T-helper 2 cell (primary cell): ENCODE measurements at places on chromosomes 13 and 19.

DNA sequence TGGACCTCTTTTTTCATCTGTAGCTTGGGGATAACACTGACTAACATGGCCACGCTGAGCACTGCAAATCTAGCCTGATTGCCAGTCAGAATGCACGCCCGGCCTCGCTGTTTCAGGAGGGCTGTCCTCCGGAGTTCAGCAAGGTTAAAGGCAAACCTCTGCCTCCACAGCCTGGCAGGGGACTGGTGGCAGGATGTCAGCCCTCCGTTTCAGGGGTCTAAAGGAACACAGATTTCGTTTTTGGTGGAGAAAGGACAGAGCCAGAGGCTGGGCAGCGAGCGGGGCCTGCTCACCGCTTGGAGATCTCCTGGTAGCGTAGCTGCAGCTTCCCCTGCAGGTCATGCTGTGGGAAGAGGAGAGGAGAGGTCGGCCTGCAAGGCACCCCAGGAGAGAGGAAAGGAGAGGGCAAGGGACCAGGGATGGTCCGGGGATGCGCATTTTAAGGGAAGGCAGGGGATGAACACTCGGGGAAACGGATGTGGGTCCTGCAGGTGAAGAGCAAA lies 560 bp downstream of the NDUFA7 start:
- DNase-seq = no peak

DNA sequence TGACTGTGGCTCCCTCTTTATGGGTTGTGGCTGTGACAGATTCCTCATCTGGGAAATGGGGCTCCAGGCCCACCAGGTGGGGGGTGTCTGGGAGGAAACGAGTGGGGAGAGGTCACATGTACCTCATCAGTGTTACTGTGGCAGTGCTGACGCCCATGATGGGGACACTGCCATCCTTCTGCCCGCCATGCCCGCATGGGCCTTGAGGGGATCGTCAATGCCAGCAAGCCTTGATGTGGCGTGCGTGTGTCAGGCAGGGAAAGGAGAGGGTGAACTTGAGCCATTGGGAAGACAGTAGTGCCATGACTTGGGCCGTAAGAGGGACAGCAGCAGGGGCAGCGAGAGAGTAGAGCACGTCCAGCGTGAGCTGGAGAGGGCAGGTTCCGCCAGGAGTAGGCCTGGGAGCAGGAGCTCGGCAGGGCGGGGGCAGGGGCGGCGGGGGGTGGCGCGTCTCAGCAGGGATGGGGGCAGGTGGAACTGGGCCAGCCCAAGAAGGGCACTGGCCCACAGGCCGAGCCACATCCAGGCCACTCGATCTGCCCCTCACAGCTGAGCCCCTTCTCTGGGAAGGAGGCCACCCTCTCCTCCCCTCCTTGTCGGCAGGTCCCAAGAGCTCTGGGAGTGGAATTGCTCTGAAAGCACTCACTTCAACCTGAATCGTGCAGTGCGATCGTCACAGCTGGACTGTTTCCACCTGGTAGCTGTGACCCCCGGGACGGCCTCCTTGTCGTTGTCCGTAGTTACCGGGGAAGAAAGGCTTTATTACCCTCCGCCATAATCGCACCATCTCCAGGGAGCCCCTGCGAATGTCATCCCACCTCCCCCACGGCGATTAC lies 9.9 kb downstream of the KLHL26 start:
- no peak for DNase-seq

DNA sequence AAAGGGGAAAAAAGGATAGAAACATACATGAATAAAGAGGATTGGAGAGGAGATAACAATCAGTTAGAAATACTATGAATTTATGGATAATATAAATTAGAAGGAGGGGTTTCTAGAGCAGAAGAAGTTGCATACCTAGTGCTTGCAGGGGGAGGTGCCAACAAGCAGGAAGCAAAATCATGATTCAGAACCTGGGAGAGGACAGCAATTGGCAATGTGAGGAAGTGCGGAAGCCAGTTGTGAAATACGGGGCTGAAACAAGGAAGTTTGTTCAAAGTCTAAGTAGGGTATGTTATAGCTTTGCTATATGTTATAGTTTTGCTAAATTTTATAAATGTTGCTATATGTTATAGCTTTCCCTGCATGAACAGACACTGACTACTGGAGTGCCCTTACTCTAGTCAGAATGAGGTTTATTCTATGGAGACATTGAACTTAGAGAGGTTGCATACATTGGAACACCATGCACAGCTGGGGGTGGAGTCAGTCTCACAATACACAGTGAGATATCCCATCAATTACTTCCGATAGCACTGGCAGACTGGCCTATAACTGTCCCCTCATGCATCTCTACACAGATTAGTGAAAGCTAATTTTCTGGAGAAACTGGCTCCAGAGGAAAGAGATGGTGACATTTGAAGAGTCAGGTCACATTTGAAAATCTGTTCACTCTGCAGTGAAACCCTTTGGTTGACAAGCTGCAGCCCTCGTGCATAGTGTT lies 92.1 kb downstream of the GPC6 start:
- DNase-seq = no peak

DNA sequence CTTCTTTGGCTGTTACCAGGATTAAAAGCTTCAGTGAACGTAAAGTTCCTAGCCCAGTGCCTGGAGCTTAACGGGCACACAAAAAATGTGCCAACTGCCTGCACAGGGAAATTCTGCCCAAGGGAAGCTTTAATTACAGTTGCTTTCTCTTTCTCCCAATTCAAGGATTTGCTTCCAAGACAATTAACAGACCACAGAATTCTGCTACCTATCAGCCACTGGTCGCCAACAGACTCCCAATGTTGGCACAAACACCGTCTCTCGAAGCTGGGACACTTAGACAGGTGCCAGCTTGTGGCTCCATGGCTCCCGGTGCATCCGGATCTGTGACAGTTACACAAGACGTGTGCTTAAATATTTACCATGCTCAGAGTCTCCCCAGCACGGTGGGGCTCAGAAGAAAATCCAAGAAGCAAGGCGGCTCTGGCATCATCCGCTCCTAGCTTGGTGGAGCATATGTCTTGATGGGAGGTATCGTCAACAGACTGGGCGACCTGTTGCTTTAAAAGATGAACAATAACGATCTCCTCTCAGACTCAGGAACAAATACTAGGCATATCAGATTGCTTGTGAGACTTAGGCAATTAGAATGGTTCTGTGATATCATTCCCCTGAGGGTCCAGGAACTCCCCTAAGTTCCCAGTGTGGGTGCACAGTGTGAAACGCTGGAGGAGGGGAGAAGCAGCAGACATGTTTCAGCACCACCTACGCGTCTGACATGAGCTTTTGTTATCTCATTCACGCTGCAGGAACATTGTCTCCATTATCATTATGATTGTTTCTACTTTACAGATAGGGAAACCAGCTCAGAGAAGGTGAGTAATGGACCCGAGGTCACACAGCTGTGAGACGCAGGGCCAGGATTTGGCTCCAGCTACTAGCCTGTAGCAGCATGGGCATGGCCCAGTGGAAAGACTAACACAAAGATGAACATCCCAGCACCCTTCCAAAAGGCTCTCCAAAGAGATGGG lies 61.6 kb downstream of the ALOX5AP start:
- DNase-seq = peak; percentile 18

- DNase-seq = no peak
Observed at GRCh38 chr19:18746401-18747325, 44.4 kb downstream of the COMP start.

- DNase-seq = no peak
Observed at GRCh38 chr13:32016631-32017030, 14.9 kb upstream of the FRY start.

GRCh38 chr19:5218255-5218855 lies 122.3 kb downstream of the PTPRS start:
- DNase-seq = no peak

DNA sequence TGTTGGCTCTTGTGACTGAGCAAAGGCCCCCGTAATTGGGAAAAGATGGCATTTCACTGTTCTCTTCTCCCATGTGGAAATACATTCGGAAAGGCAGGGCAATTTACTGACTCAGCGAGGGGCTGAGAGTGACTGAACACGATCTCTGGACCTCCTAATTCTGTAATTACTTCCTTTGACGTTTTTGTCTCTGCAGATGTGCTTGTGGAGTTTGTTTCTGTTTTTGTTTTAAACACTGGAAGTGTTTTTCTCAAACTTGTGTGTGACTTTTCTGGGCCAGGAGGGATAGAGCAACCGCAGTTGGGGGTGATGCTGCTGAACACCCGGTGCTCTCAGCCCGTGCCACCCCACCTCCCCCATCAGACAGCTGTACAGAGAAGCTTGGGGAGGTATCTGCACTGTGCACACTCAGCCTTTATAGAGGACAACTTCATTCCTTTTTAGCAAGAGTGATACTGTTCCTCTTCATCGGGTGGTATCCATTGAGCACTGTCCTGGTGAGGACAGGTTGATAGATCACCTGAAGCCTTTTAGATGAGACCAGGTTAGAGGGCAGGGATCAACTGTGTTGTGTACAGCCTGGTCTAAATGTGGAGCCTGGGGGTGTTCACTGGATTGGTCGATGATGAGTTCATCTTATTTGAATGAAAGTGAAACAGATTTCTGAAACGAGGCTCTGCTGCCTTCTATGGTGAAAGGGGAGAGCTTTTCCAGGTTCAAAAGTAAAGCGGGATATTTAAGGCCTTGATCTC lies 117.4 kb downstream of the ESD start:
- peak; percentile 29 for DNase-seq

- DNase-seq = no peak
Observed at GRCh38 chr13:95298169-95298965, 2.9 kb downstream of the ABCC4 start.

DNA sequence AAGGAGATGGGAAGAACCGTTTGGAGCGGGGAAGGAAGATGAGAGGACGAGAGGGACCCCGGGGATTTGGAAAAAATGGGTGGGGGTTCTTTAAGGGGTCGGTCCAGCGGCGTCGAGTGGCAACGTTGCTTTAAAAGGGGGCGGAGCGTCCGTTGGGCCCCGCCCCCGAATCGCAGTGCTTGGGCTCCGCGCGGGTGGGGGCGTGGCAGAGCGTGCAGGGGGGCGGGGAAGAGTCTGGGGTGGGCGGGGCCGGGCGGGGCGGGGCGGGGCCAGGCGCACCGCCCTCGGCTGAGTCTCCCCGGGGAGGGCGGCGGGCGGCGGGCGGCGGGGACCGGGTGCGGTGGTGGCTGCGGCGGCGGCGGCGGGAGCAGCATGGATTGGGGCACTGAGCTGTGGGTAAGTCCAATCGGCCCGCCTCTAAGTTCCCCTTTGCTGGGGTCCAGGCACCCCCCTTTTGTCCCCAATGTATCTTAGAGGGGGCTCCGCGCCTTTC lies at the start of gene TRIP10:
TRIP10 (plus strand) TSS at position 291 of the 493 bp plus-strand sequence; CDS start at position 373, 82 bp downstream.
- DNase-seq = peak; percentile 68

- no peak for DNase-seq
Observed at GRCh38 chr13:94346261-94347019, 133.0 kb downstream of the DCT start.

GRCh38 chr13:106700439-106700838 lies 132.5 kb upstream of the ARGLU1 start:
- no peak for DNase-seq

DNA sequence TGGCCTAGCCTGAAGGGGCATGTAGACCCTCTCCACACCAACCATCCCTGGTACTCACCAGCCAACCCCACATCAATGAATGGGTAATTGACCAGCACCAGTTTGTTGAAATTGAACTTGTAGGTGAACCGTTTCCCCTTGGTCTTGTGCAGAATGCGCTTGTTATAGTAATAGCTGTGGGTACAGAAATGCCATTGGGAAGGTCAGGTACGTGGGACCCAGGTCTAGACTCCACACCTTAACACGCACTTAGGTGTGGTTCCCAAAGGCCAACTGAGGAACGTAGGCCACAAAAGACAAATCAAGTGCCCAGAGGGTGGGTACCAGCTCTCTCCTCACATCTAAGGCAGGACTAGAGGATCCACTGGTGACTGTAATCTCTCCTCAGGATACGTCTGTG lies 5.2 kb downstream of the ERF start:
- DNase-seq = no peak

DNA sequence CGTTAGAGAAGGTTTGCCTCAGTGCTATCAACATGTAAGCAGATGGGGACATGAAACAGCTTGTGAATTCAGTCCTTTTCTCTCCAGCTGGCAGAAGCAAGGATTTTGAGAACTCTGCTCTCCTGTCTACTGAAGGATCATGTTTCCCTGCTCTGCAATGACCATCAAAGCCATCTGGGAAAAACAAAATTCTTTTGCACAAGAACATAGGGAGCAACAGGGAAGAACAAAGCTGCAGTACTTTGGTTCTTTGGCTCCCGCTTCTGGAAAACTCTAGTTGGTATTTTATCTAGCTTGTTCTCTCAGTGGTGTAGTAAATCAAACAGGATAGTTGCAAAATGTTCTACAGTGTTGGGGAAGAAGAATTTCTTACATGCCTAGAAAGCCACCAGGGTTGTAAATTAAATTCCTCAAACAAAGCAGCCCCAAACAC lies 270.4 kb downstream of the ENOX1 start:
- DNase-seq = no peak

- no peak for DNase-seq
Observed at GRCh38 chr19:6045108-6045507, 65.2 kb downstream of the RFX2 start.

DNA sequence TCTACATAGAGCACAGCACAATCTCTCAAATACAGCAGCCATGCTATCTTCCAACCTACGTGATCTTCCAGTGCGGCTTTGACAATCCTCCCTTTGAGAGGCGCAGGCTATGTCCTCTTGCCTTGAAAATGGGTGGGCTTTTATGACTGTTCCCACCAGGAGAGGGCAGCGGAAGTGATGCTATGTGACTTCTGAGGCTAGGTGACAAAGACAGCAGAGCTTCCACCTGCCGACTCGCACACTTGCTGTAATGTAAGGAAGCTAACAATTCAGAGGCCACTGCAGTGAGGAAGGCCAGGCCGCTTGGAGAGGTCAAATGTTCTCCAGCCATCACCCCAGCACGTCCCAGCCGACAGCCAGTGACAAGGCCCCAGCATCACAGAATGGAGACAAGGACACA lies 65.8 kb downstream of the MRPL57 start:
- DNase-seq = no peak

GRCh38 chr19:37303591-37304171 lies 67.2 kb upstream of the ZNF527 start:
- DNase-seq = no peak

DNA sequence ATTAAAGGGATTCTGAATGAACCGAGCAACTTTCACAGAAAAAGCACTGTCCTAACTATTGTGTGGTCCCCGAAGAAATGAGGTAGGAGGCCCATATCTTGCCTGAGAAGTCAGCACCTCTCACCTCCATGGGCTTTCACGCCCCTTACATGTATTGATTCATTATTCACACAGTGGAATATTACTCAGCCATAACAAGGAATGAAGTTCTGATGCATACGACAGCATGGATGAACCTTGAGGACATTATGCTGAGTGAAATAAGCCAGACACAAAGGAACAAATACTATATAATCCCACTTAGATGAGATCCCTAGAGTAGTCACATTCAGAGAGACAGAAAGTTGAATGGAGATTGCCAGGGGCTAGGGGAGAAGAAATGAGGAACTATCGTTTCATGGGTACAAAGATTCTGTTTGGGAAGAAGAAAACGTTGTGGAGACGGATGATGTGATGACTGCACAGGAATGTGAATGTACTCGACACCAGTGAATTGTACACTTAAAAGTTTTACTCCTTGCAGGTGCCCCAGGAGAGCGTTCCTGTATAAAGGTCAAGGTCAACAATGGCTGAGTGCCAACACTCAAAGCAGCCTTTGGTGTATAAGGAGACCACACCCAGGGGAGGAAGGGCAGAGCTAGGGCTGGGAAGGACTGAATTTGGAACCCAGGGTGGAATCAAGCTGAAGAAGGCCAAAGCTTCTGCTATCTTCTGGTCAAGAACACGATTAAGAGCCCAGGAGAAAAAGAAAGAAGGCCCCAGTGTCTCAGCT lies 22.5 kb downstream of the ZIC5 start:
- no peak for DNase-seq
